Left ventricle myocardium inferior (tissue), 1 donor: ENCODE measurements at places on chromosomes 2 and 18. TPM values are rescaled to one million over a fixed set of nuclear protein-coding genes. Genes with fewer than 3 reads are reported as not detected.

PKDCC gene
- 88.7 TPM for total RNA-seq

MC4R gene
- total RNA-seq: not detected

STARD6 gene
- total RNA-seq: not detected

SKA1 gene
- total RNA-seq: 0.44 TPM

FAHD2B gene
- total RNA-seq: 34.1 TPM
